ENCODE measurements at places on chromosomes 7 and 10.
A peak's percentile ranks its signal among the peaks of the same experiment; 100 is the strongest.

- DNase-seq: no peak
These were observed at the start of gene DYNC1I1 for GRCh38 chr7:95772298-95772770. Gene DYNC1I1 (plus strand): TSS chr7:95772554. CDS start chr7:95804730, 32,176 bp downstream.

DNA sequence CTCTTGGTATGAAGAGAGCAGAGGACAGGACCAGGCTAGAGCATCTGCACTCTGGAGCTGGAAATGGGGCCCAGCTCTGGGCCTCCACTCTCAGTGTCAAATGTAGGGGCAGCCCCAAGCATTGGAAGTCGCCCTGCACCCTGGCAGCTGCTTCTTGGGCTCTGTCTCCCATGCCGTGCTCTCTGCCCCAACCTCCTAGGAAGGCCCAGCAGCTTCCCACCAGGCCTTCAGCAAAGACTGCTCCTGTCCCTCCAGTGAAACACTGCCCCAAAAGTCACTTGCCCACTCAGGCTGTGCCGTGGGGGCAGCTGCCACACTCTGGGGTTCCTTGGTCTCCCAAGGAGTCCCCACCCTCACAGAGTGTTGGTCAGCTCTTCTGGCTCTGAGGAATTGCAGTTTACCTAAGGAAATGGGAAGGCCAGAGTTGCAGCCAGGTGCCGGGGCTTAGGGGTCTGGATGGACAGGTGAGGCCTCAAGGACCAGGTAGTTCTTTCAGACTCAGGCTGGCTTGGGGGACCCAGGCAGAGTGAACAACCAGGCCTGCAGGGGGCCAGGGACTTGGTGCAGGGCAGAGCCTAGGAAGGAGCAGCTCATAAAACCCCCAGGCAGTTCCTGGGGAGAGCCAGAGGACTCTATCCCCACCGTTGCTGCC lies 9.4 kb upstream of the OPN4 start:
- no peak for DNase-seq

GRCh38 chr7:147859033-147859432 lies 731.5 kb upstream of the C7orf33 start:
- no peak for DNase-seq

- DNase-seq: no peak
These were observed 7.2 kb downstream of the PALS2 start for GRCh38 chr7:24580283-24580946.

- DNase-seq: no peak
These were observed 221.5 kb upstream of the GHITM start for GRCh38 chr10:83917537-83918506.

DNA sequence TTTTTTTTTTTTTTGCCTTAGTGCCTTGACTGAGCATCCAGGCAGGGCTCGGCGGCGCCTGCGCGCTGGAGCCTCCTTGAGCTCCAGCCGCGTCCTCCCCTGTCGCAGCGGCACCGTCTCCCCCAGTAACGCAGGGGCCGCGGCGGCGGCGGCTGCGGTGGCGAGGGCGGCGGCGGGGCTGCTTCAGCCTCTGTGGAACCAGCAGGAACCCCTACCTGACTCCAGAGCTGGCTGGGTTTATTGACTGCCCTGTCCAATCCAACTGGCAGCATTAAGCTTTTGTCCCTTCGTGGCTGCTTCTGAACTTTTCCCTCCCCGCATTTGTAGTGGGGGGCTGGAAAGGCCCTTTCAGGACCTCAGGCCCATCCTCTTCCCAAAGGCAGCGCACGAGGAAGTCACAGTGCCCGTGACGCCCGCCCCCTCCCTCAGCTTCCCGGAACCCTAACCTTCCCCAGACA lies at the start of gene GPR85:
Gene GPR85 (minus strand): TSS at position 397 of the 458 bp plus-strand sequence. CDS start 2,106 bp downstream, outside the sequence.
- DNase-seq: no peak

DNA sequence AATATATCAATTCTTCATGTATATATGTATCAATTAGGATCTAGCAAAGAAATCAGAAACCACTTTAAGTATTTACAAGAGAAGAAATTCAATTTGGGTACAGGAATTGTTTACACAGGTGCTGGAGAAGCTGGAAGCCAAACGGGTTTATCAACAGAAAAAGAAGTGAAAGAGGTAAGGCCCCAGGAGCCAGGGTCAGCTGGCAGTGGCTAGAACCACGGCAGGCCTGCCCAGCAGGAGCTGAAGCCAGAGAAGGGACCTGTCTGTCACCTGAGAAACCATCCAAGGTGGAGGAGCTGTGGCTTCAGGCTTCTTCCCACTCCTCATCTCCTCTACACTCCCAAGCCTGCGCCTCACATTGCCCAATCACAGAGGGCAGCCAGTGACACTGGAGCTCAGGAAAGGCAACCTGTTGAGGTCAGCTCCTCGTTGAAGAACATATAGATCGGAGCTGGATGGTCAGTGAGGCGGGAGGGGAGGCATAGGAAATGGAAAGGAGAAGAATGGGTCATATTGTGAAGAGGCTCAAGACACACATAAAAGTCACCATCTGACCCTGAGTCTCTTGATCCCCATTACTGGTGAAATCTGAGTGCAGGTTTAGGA lies 182.6 kb downstream of the REEP3 start:
- DNase-seq: peak; percentile 60

Data from left lobe of liver (tissue), 2 donors.